NCI-H1930 (cell line): ENCODE measurements at places on chromosomes 5 and 9.

- no peak for DNase-seq
Observed at GRCh38 chr9:134259708-134260107, 66.5 kb upstream of the RXRA start.

DNA sequence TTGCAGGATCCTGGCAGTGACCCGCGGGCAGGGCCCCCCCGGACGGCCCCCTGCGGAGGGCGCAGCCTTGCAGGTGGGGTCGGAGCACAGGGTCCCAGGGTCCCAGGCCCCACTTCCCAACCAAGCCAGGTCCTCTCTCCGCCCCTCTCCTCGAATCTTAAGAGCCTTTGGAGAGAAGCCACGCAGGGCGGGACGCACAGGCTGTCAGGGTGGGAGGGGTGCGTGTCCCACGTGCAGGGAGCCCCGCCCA is 18.4 kb upstream of the EGFL7 start:
- no peak for DNase-seq

GRCh38 chr9:33081128-33081851 is 4.8 kb upstream of the SMU1 start:
- peak; percentile 79 for DNase-seq

DNA sequence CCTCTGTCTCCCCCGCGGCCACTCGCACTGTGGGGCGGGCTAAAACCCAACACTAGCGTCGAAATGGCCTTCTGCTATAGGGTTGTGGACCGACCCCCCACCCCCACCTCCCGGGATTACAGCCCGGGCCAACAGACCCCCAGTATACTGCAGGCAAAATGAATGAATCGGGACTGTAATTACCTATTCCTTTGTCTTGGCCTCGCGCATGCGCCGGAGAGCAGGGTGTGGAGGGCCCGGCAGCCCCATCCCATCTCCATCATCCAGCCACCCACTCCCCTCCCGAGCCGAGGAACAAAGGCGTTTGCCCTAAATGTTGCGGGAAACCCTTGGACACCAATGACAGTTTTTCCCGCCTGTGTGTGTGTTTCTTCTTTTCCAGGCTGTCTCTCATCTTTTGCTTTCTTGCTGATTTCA is 1.6 kb downstream of the BASP1 start:
- no peak for DNase-seq
